A549 treated with AZD2906 at 1 μM for 4 hours (cell line): ENCODE measurements at places on chromosomes 3 and 15. TPM values are rescaled to one million over a fixed set of nuclear protein-coding genes. Genes with fewer than 3 reads are reported as not detected.

Gene MAP1A
- 0.45 to 0.63 TPM (median 0.50 TPM) in 5 replicates for total RNA-seq

Gene CLN6
- 61.5 to 86.5 TPM (median 80.3 TPM) in 5 replicates for total RNA-seq

Gene TLR9
- total RNA-seq, result 0.03 to 0.05 TPM (median 0.04 TPM) in 3 of 5 replicates, not detected in the others

Gene WWTR1
- total RNA-seq, result 142 to 178 TPM (median 162 TPM) in 5 replicates

Gene LTF
- total RNA-seq, result not detected in 5 replicates

Gene SORD
- 28.5 to 35.5 TPM (median 31.3 TPM) in 5 replicates for total RNA-seq

Gene EXD1
- total RNA-seq, result 0.14 to 0.17 TPM (median 0.14 TPM) in 3 of 5 replicates, not detected in the others

Gene SPSB4
- total RNA-seq, result 0.11 to 0.28 TPM (median 0.19 TPM) in 5 replicates

Gene CLCN2
- 3.8 to 5.6 TPM (median 5.0 TPM) in 5 replicates for total RNA-seq

Gene IQCH
- 1.1 to 1.6 TPM (median 1.4 TPM) in 5 replicates for total RNA-seq

Gene TBC1D21
- not detected in 5 replicates for total RNA-seq

Gene IGF1R
- 39.9 to 56.0 TPM (median 49.8 TPM) in 5 replicates for total RNA-seq

Gene ATP13A4
- total RNA-seq, result 0.15 TPM in 1 of 5 replicates, not detected in the others

Gene TM6SF1
- total RNA-seq, result 0.09 to 0.13 TPM (median 0.10 TPM) in 4 of 5 replicates, not detected in the other

Gene PLEKHO2
- 6.3 to 7.7 TPM (median 6.4 TPM) in 5 replicates for total RNA-seq

Gene TIMP4
- 10.6 to 13.6 TPM (median 11.5 TPM) in 5 replicates for total RNA-seq

Gene SPINT1
- total RNA-seq, result 0.55 to 1.1 TPM (median 0.73 TPM) in 5 replicates

Gene SH2D7
- not detected in 5 replicates for total RNA-seq

Gene WDR72
- 6.6 to 8.3 TPM (median 7.1 TPM) in 5 replicates for total RNA-seq

Gene VGLL3
- total RNA-seq, result 6.7 to 11.3 TPM (median 10.7 TPM) in 5 replicates

Gene SCAP
- 22.0 to 30.1 TPM (median 27.4 TPM) in 5 replicates for total RNA-seq

Gene RHO
- not detected in 5 replicates for total RNA-seq

Gene IQGAP1
- 165 to 291 TPM (median 173 TPM) in 5 replicates for total RNA-seq

Gene CDCP1
- total RNA-seq, result 6.5 to 8.4 TPM (median 6.6 TPM) in 5 replicates

Gene TUBGCP4
- total RNA-seq, result 4.2 to 5.7 TPM (median 5.2 TPM) in 5 replicates

Gene HTR3E
- not detected in 5 replicates for total RNA-seq

Gene ILDR1
- total RNA-seq, result not detected in 5 replicates

Gene ZNF80
- not detected in 5 replicates for total RNA-seq

Gene SLC51A
- total RNA-seq, result 0.11 TPM in 1 of 5 replicates, not detected in the others

Gene PIERCE2
- 3.9 to 4.8 TPM (median 4.1 TPM) in 5 replicates for total RNA-seq

Gene PROK2
- not detected in 5 replicates for total RNA-seq

Gene CSPG4
- total RNA-seq, result 0.09 to 0.15 TPM (median 0.13 TPM) in 5 replicates

Gene MAP6D1
- total RNA-seq, result 4.7 to 8.3 TPM (median 7.4 TPM) in 5 replicates

Gene CD80
- 0.03 TPM in 1 of 5 replicates, not detected in the others for total RNA-seq

Gene FETUB
- total RNA-seq, result 0.08 to 0.34 TPM (median 0.15 TPM) in 5 replicates

Gene C3orf22
- not detected in 5 replicates for total RNA-seq

Gene CD47
- 31.9 to 36.9 TPM (median 33.7 TPM) in 5 replicates for total RNA-seq

Gene PLSCR5
- total RNA-seq, result not detected in 5 replicates

Gene C3orf20
- 0.02 to 0.07 TPM (median 0.05 TPM) in 3 of 5 replicates, not detected in the others for total RNA-seq

Gene CLDN18
- total RNA-seq, result not detected in 5 replicates

Gene BFSP2
- not detected in 5 replicates for total RNA-seq

Gene SAXO2
- total RNA-seq, result 2.0 to 3.1 TPM (median 2.1 TPM) in 5 replicates

Gene NT5DC2
- total RNA-seq, result 74.7 to 108 TPM (median 98.9 TPM) in 5 replicates

Gene STARD5
- 1.4 to 2.2 TPM (median 2.0 TPM) in 5 replicates for total RNA-seq

Gene PKM
- total RNA-seq, result 3,039 to 3,227 TPM (median 3,125 TPM) in 5 replicates
